T-cell (primary cell): ENCODE measurements at places on chromosomes 3 and 15. TPM values are rescaled to one million over a fixed set of nuclear protein-coding genes. Genes with fewer than 3 reads are reported as not detected.

DNA sequence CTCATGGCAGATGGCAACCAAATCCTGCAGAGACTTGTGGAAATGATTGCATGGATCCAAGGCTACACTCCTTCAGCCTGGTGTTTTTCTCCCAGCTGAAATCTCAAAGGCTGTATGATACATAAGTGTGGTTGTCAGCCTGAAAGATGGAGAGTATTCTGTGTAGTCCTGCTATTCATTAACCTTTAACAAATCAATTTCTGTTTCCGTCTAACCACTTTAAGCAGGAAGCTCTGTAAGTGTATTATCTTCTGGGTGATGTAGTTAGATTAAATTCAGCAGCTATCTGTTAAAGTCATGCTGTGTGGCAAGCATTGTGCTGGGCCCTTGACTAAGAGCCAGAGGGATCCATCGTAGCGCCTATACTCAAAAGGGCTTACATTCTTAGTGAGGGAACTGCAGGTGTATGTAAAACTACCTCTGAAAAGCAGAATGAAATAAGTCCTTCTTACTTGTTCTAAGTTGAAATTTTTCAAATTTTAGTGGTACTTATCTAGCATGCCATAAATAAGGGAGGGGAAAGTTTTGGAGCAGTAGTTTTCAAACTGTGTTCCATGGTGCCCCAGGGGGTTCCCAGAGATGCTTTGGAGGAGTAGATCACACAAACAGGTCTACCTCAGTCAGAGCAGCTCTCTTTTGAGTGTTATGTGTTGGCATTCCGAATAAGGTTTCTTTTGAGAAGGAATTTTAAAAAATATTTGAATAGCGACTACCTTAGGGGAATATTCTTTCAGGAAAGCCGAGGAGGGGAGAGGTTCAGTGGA is 28.9 kb downstream of the HACD3 start:
- DNase-seq, result no peak
- peaks cover 6% of the 10 kb centered on the region for H3K36me3 ChIP-seq
- H3K27ac ChIP-seq, result no peak overlapping the region
- H3K4me3 ChIP-seq, result no peak overlapping the region

DNA sequence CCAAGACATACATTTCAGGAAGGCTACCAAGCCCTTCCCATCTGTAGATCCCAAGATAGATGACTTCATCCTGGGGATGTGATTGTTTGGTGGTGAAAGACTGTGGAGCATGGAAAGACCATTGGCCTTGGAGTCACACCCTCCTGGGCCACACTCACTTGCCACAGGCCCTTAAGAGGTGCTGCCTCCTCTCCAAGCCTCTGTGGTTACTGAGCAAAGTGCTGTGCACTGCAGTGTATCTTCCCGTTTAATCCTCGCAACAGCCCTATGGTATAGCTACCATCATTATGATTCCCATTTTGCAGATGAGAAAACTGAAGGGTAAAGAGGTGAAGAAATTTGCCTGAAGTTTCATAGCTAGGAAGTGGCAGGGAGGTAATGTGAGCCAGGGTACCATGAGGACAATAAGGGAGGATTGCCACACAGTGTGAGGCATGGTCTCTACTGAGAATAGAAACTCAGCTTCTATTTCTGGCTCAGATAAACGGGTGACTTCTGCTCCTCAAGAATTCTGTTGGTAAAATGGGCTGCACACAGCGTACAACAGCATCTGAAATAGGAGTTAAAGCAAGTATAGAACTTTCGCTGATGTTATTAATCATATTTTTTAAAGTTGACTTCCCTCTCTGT is 23.9 kb upstream of the RHO start:
- no peak for DNase-seq
- H3K4me1 ChIP-seq, result no peaks in the 10 kb centered on the region
- H3K36me3 ChIP-seq, result peaks cover 5% of the 10 kb centered on the region
- H3K4me3 ChIP-seq, result no peak overlapping the region
- H3K27me3 ChIP-seq, result no peaks in the 10 kb centered on the region
- H3K27ac ChIP-seq, result no peak overlapping the region

DNA sequence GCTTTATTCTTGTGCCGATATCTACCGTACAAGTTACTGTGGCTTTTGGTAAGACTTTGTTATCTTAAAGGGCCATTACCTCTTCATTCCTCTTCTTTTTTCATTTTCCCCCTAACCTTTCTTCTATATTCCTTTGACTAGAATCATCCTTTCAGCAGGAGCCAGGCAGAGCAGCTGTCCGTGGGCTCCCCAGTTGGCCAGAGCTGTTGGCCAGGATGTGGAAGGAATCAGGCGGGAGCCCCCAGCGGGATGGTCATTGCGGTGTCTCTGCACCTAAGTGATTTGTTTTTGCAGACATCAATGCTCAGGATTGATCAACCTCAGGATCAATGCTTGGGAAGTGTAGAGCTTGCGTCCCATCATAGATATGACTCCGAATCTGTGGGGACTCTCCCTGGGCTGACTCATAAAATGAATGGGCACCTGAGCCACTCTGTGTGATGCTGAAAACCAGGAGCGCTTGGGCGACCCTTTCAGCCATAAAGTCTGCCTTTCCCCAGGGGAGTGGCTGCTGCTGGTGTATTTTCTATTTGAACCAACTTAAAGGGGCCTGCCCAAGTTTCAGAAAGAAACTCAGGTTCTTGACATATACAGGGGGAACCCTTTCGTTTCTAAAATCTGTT is 21.7 kb downstream of the APBA2 start:
- H3K4me1 ChIP-seq, result peaks cover 40% of the 10 kb centered on the region
- DNase-seq, result no peak
- H3K27me3 ChIP-seq, result no peaks in the 10 kb centered on the region
- peaks cover 2% of the 10 kb centered on the region for H3K36me3 ChIP-seq

GRCh38 chr3:163919154-163919553 is 1159.1 kb downstream of the SI start:
- no peak overlapping the region for H3K4me3 ChIP-seq
- no peak overlapping the region for H3K27ac ChIP-seq
- no peaks in the 10 kb centered on the region for H3K36me3 ChIP-seq
- DNase-seq, result no peak

- H3K4me3 ChIP-seq, result no peak overlapping the region
- H3K4me1 ChIP-seq, result no peaks in the 10 kb centered on the region
- no peaks in the 10 kb centered on the region for H3K27me3 ChIP-seq
Measured at GRCh38 chr3:130539005-130539404, 22.0 kb downstream of the COL6A6 start.

DNA sequence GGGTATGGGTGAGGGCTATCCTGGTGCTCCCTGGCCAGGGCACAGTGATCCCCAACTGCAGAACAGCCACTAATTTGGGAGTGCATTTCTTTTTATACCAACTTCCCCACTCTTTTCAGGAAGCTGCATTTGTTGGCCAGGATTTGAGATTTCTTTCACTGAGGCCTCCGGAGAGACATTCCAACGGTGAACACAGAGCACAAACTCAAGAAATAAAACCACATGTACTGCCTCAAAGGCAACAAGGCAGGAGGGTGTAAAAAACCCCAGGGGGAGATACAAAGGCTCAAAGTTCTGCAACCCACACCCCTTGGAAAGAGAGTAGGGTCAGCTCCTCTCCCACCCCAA is 65.3 kb downstream of the CPN2 start:
- no peaks in the 10 kb centered on the region for H3K4me1 ChIP-seq
- H3K27me3 ChIP-seq, result peaks cover 29% of the 10 kb centered on the region
- no peak for DNase-seq
- no peaks in the 10 kb centered on the region for H3K36me3 ChIP-seq
- no peak overlapping the region for H3K27ac ChIP-seq
- H3K4me3 ChIP-seq, result no peak overlapping the region

DNA sequence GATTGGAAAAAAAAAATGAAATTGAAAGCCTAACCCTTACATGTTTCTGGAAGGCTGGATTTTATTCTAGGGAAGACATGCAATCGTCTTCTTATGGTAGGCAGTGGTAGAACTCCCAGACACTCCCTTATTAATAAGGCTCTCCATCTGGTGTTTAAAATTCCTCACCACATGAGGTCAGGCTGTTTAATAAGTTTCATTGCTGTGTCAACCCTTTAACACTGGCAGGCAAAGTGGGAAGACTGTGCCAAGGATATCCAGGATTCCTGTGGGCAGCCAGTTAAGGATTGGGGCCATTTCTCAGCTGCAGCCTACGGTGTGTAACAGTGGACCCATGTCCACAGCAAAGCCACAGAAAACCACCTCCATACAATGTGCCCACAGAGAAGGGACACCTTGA is 225.5 kb upstream of the CHRM5 start:
- no peak for DNase-seq
- no peak overlapping the region for H3K27ac ChIP-seq
- H3K36me3 ChIP-seq, result no peaks in the 10 kb centered on the region
- no peaks in the 10 kb centered on the region for H3K4me1 ChIP-seq
- no peaks in the 10 kb centered on the region for H3K27me3 ChIP-seq
- no peak overlapping the region for H3K4me3 ChIP-seq

DNA sequence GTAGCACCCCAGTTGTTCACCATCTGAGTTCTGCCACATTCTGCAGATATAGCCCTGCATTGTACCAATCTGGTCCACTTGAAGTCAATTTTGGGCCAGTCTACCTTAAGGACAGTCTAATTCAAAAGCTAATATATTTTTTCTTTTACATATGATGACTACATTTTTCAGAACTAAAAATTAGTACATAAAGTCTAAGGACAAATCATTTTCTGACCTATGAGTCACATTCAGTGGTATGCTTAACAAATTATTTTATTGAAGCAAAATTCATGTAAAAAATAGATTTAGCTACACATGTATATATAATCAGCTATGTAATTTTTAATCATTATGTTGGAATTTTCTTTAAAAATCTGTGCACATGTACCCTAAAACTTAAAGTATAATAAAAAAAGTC is 52.1 kb upstream of the IL12A start:
- H3K4me3 ChIP-seq, result no peak overlapping the region
- H3K36me3 ChIP-seq, result no peaks in the 10 kb centered on the region
- DNase-seq, result no peak
- H3K27ac ChIP-seq, result no peak overlapping the region
- no peaks in the 10 kb centered on the region for H3K27me3 ChIP-seq

Gene RARB
- total RNA-seq, result not detected
